ENCODE measurements at places on chromosomes 3 and 15.

DNA sequence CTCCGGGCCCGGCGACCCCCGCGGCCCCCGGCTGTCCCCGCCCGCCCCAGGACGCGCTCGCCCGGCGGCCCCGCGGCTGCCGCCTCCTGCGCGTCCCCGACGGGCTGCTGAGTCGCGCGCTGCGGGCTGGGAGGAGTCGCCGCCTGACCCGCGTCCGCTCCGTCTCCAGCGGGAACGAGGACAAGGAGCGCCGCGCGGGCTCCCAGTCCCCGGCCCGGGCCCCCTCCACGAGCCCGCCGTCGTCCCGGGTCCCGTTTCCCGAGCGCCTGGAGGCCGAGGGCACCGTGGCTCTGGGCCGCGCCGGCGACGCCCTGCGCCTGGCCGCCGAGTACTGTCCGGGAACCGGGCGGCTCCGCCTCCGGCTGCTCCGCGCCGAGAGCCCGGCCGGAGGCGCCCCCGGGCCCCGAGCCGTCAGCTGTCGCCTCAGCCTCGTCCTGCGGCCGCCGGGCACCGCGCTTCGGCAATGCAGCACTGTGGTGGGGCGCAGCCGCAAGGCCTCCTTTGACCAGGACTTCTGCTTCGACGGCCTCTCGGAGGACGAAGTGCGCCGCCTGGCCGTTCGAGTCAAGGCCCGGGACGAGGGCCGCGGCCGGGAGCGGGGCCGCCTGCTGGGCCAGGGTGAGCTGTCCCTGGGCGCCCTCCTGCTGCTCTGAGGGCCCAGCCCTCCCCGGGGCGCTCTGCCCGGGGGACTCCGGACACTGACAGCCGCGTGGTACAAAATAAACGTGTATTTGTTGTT, 1.5 kb downstream of the C2CD4A start:
- DNase-seq: no peak

- DNase-seq: no peak
Observed at GRCh38 chr3:13079051-13079450, 5.8 kb upstream of the IQSEC1 start.

DNA sequence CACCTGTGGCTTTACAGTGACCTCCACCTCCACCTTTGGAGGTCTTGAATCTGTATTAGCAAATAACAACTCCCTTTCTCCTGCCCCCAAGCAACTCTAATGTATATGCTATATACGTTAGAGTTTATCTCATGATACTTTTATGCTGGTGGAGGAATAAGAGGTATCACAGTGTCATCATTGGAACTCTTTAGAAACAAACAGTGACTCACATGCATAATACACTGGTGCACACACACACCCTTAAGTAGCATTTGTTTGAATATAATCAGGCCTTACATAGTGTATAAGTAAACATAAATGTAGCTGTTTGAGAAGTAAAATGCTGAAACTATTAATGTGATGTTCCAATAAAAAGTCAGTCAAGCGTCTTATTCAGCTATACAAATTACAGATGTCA, 280.2 kb upstream of the C2CD4B start:
- no peak for DNase-seq

GRCh38 chr15:50872832-50873426, 35.6 kb upstream of the AP4E1 start:
- no peak for DNase-seq

GRCh38 chr15:36877796-36878683, 222.3 kb downstream of the MEIS2 start:
- no peak for DNase-seq
